ENCODE measurements at places on chromosomes 12 and 14.

DNA sequence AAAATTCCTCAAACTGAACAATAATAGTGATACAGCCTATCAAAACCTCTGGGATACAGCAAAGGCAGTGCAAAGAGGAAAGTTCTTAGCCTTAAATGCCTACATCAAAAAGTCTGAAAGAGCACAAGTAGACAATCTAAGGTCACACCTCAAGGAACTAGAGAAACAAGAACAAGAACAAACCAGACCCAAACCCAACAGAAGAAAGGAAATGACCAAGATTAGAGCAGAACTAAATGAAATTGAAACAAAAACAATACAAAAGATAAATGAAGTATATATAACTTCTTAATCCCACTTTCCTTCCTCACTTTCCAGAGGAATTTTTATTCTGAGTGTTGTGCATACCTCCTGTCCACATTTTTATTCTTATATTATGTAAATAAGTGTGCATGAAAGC lies 192.0 kb downstream of the FUT8 start:
- DNase-seq = no peak

DNA sequence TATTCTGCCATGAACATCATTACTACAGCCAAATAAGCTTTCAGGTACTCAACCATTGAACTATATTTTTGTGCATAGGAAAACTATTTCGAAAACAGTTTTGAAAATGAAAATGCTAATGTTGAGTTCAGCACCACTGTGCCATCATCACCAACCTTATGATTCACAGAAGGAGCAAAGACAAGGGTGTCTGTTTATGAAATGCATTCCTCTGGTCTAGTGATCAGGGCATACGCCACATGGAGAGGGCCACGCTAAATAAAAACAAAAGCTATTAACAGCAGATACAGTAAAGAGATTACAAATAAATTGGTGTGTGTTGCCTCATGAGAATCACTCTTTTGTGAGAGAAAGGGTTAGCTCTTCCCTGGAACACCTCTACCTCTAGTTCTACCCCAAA lies 43.2 kb upstream of the BMAL2 start:
- DNase-seq = no peak

DNA sequence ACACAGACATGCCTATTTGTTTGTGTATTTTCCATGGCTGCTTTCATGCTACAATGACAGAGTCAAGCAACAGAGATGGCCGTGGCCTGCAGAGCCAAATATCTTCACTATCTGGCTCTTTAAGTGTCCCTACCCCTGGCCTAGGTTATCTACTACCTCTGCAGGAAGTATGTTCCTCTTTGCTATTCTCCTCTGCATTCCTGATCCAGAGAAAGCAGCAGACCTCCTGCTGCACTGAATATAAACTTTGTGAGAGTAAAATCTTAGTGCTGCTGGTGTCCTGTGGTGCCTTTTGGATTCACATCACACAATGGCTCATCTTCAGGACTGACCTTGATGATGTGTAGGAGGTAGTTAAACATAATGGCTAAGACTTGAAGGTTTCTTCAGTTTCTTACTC lies 233.4 kb downstream of the IPO8 start:
- no peak for DNase-seq

- DNase-seq = no peak
Observed at GRCh38 chr14:99055816-99056215, 216.2 kb downstream of the BCL11B start.

DNA sequence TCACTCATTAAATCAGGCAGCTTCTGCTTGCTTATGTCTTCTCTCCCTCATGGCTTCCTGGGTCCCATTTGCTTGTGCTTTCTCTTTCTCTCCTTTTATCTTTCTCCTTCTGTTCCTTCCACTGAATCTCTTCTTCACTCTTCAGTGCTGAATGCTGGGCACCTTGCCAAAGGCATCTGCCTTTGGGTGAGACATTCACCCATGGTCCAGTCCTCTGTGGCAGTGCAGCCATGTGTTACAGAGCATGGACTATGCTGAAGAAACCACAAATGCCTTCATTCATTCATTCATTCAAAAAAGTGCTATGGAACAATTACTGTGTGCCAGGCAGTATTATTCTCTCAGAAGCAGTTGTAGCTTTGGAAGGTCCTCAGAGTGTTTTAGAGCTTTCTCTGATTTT lies 344.4 kb upstream of the STXBP6 start:
- DNase-seq = no peak

- DNase-seq = no peak
Observed at GRCh38 chr14:97854918-97855317, 1057.7 kb downstream of the VRK1 start.

DNA sequence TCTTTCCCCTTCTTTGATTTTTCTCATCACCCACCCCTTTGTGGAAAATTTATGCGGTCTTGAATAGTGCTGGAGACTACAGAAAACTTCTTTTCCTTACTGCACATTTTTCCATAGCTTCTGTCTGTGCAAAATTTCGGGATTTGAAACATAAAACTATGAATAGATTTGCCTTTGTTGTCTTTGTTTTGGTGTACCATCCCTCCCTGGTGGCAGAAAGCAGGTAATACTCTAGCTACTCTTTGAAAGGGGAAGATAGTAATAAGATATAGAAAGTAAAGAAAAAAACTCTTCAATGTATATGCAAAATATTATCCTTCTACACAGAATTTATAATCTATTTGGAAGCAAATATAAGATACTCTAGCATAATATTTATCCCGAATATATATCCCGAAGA lies 79.1 kb upstream of the LMO3 start:
- DNase-seq = no peak

DNA sequence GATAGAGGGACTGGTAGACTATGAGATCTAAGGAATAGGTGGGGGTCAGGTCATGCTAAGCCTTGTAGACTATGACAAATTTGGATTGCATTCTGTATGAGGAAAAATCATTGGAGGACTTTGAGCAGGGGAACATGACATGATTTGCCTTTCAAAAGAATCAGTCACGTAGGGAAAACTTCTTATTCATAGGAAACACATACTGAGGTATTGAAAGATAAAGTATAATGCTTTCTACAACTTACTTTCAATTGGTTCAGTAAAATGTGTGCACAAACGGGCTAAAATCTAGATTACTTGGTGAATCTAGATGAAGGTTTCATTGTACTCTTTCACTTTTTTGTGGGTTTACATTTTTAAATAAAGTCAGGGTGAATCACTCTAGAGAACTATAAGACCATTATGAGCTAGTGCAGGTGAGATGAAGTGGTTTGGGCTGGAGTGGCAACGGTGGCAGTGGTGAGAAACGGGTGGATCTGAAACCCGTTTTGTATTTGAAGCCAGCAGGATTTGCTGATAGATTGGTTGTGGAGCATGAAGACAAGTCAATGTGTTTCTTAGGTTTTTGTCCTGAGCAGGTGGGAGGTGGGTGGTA lies 6.7 kb downstream of the BBS10 start:
- DNase-seq = no peak

- peak; percentile 2 for DNase-seq
Observed at GRCh38 chr12:110312581-110313360, 31.7 kb downstream of the ATP2A2 start.

DNA sequence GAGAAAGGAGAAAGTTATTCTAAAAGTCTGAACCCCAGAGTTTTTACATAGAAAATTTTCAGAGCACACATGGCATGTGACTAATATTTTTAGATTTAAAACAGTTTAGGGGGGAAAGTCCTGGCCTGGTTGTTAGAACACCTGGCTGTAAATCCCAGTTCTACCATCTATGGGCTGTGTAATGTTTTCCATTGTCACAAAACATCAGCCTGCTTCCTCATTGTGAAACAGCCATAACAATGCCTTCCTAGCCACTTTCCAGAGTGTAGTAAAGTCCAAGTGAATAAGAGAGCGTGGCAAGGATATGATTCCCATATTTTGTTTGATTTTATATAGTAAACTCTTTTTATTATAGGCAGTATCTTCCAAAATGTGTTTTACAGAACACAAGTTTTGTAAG lies 310.0 kb upstream of the DCN start:
- DNase-seq = no peak

DNA sequence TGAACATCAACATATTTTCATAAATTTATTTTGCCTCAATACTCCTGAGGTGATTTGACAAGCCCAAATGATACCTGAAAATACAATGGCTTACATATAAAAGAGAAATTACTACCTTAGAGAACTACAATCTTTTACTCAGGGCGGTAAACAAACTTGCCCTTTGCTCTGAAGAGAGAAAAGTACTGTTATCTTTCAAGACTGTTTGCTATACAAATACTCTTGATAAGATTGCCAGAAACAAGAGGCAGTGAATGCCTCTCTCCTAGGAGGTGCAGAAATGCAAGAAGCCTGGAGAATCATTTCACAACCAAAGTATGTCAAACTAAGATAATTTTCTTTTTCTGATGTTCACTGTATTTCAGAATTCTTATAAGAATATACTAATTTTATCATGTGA lies 160.3 kb downstream of the ALX1 start:
- DNase-seq = no peak

- no peak for DNase-seq
Observed at GRCh38 chr12:75781532-75782046, 250.0 kb downstream of the PHLDA1 start.

DNA sequence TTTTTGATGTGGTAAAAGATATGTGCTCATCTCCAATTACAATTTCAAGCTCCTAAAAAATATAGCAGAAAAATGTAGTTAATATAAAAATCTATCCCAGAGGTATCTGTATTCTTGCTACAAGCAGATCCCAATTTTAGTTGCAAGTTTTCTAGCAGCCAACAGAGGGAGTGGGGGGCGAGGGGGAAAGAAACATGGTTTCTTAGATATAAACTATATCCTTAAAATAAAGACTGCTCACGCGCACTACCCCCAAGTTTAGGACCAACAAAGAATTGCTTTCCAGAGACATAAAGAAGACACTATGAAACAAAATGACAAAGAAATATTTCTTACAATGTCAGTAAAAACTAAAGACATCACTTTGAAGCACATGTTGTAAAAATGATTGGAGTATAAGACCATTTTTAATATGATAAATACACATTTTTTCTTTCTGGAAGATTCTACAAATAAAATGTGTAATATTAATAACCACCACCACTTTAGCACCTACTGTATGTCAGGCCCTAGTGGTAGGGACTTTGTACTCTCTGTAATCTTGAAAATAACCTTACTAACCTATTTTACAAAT lies 5.4 kb downstream of the MAGOHB start:
- DNase-seq = no peak

DNA sequence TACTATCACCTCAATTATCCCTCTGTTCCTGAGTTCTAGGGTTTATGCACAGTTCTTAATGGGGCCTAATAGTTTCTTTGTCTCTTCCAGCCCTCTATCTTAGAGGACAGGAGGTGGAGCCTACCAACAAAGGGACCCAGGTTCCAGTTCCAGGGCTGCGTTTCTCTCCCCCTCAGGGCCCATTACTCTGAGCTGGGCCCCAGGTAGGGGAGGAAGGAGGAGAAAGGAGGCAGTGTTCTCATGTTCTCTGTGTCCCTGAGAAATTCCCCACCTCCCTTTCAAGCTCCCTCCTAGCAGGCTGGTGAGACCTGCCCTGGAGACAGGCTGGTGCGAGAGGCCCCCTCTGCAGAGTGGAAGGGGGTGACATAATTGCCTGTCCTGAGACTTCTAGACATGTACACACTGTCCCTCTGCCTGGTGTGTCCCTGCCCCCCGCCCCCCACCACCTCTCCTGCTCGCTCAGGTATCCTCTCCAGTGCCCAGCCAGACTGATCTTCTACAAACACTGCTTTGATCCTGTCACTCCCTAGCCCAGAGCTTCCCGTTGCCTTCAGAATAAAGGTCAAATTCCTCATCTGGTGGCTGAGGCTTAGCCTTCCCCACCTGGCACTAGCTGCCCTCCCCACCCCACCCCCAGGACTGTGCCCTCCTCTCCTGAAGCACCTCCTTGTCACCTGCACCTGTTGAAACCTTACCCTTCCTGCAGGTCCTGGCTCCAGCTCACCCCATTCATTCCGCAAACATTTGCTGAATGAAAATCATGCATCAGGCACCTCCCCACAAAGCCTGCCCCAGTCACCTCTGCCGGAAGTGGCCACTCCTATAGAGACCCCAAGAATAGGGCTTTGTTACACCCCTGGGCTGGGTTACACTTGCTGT lies 21.1 kb upstream of the KRT8 start:
- DNase-seq = no peak
